ENCODE measurements at places on chromosomes 5 and 9.

- DNase-seq, result no peak
Measured at GRCh38 chr9:8715788-8716187, 916.2 kb upstream of the DMAC1 start.

DNA sequence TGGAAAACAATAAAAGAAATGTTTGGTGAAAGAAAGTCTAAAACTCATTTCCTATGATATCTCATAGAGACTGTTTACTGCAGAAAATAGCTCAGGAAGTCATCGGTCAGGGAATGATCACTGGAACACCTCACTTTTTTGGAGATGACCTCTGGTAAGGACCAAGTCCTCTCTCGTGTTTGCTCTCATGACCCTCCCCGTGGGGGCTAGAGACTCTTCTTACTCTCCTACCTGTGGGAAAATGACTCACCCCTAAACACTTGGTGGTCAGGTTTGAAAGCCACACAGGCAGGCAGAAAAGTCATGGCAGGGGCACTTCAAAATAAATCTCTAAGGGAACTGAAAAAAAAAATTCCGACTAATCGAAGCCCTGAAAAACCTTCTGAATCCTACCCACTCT is 48.2 kb downstream of the FAM240B start:
- no peak for DNase-seq

GRCh38 chr9:70601000-70601951 is 186.8 kb upstream of the KLF9 start:
- no peak for DNase-seq

DNA sequence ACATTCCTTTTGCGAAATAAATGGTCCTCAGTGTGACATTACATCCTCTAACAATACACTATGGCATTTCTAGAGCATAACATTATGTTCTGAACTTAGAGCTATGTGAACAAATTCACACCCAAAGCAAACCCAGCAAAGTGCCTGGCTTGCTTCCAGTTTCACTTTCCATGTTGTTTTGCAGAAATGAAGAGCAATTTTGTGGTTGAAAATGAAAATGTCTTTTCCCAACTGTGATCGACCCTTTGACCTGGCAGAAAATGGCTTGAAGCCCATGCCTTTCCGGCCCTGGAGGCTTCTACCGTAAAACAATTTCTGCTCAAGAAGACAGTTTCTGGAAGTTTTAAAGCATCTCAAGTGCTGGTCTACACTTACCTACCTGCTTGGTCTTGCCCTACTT is 344.7 kb upstream of the RGMB start:
- no peak for DNase-seq

DNA sequence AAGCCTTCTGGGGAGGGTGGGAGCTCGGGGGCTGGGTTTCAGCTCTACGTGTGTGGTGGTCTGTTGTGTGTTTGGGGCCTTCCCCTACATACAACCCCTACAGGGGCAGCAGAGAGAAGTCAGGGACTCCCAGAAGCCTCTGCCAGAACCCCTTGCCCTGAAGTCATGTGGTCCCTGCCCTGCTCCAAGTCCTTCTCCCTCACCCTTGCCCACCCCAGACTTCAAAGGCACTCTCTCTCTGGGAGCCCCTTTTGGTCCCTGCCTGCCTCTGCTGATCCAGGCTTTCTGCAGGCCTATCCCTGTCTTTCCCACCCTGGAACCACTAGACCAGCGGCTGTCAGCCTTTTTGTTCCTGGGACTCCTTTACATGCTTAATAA is 61.1 kb upstream of the PSD2 start:
- no peak for DNase-seq

DNA sequence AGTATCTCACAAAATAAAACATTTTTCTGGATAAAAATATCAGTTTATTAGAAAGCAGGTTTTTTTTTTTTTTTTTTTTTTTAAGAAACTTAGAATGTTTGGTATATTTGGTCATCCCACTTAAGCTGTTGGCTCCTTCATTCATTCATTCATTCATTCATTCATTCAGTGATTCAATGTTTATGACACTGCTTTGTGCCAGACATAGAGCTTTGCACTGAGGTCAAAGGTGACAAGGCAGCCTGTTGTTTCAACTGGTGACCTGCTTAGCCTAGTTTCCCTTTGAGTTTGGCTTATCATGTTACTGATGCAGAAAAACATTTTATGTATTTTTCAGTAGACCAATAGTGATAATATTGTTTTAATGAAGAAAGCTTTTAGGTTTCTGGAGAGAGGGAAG is 23.5 kb downstream of the CPEB4 start:
- no peak for DNase-seq

- DNase-seq, result no peak
Measured at GRCh38 chr5:115577329-115577728, 24.9 kb downstream of the TICAM2 start.

GRCh38 chr5:128329386-128329939 is 208.6 kb downstream of the FBN2 start:
- DNase-seq, result no peak

GRCh38 chr9:16335788-16336580 is 534.5 kb downstream of the BNC2 start:
- no peak for DNase-seq

DNA sequence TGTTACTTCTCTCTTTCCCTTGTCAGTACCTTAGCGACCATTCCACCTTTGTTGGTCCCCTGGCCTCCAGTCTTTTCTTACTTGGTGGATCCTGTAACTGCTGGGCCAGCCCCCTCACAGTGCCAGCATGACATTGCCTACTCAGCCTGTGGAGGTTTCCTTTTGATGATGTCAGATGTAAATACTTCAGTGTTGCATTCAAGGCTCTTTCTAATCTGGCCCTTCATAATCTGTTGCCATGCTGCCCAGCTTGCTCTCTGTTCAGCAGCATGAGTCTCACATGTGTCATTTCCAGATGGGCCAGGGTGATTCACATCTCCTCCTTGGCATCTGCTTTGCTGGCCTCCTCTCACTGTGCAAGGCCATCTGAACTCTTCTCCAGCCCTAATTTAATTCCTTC is 57.1 kb downstream of the MAST4 start:
- DNase-seq, result no peak

GRCh38 chr5:132267931-132268768 is 10.7 kb downstream of the PDLIM4 start:
- no peak for DNase-seq

- DNase-seq, result no peak
Measured at GRCh38 chr5:87155106-87155505, 112.6 kb upstream of the RASA1 start.

- no peak for DNase-seq
Measured at GRCh38 chr9:5440426-5440825, 2.7 kb upstream of the PLGRKT start.

- DNase-seq, result no peak
Measured at GRCh38 chr5:96660971-96661854, 963 bp upstream of the CAST start.

- DNase-seq, result no peak
Measured at GRCh38 chr5:164153469-164154172, 648.2 kb downstream of the MAT2B start.

DNA sequence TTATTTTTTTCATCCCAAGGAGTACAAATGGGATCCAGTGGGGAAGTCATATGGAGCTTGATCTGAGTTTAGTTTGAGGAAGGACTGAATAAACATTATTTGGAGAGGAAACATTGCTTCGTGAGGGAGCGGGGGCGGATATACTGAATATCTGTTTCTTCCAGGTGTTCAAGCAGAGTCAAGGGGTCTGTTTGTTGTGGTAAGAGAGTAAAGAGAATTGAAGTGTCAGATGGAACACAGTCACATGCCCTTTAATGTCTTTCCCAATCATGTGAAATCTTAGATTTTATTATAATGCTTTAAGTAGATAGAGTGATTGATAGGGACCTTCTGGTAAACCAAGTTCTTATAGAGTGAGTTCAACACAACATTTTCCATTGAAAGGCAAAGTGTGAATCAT is 33.7 kb downstream of the DDX46 start:
- no peak for DNase-seq

- DNase-seq, result no peak
Measured at GRCh38 chr9:318646-319045, 104.0 kb downstream of the DOCK8 start.

- DNase-seq, result no peak
Measured at GRCh38 chr5:168681556-168682183, 102.5 kb upstream of the PANK3 start.

DNA sequence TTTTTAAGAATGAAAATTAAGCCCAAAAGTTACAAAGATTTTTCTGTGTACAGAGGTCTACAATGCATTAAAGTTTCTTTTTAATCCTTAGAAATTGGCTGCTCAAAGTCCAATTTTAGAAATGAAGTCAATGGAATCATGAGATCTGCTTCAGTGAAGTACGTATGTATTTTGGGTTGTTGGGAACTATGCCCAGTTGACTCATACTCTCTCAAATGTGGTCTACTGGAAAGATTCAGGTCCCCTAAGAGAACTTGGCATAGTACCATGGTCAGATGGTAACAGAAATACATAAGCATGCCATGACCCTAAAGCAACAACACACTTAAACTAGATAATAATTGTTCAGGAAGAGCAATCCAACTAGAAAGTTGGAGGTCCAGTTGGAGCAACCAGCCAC is 23.0 kb downstream of the FBLL1 start:
- no peak for DNase-seq

- no peak for DNase-seq
Measured at GRCh38 chr9:136739509-136739908, 3.2 kb downstream of the LCN10 start.

DNA sequence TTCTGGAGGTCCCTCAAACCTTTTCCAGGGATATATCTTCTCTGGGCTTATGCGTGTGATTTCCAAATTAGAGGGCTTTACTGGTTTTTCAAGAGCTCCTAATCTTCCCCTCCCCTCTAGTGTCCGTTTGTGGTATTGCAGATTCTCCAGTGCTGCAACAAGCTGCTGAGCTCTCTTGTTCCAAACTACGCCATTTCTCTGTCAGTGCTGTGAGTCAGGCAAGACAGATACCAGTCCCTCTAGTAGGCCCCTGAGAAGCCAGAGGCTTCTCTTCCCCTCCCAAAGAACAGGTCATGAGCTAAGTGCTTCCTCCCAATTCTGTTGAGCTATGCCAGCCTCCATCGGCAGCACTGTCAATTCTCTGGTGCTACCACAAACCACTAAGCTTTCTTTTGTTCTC is 149.5 kb downstream of the FANCC start:
- DNase-seq, result no peak

DNA sequence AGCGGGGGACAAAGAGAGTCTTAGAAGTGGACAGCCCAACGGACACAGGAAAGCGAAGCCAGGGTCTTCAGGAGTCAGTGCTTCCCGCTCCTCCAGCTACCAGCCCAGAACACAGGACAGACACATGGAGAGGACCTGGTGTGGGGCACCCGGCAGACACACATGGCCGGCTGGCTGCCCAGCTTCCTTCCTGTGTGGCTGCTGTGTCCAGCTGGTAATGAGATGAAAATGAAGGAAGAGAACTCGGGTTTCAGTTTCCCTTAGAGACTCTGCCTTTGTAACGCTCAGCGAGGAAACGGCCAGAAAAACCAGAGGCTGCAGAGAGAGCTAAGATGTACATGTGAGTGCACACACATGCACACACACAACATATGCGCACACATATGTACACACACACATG is 87.5 kb downstream of the SECISBP2 start:
- no peak for DNase-seq

DNA sequence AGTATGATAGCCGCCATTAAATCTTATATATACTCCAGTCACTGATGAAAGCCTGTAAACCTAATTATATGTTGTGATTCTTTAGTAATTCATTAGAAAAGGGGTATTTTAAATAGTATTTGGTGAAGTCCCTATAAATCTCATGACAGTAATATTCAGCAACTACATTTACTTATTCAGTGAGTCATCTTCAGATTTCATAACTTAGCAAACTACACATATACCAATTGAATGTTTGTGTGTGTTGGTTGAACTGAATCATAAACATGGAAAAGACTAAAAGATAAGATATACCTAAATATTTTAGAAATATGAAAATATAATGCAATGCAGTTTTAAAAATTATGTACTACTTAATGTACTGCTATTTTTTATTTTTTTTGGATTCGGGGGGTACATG is 1050.4 kb downstream of the MAT2B start:
- no peak for DNase-seq

DNA sequence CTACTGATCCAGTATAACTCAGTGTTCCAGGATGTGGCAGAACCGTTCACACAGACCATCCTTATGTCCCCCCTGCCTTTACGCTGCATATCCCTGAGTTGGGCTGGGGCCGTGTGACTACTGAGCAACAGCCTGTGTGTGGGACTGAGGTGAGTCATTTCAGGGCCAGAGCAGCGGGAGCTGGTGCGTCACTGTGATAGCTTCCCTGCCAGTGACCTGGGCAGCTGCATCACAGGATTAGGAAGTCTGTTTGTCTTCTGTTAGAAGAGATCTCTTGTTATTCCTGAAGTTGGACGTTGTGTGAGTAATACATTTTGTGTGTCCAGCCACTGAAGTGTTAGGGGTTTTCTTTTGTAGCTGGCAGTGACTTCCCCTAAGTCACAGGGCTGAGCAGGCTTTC is 35.6 kb downstream of the TPPP start:
- no peak for DNase-seq

DNA sequence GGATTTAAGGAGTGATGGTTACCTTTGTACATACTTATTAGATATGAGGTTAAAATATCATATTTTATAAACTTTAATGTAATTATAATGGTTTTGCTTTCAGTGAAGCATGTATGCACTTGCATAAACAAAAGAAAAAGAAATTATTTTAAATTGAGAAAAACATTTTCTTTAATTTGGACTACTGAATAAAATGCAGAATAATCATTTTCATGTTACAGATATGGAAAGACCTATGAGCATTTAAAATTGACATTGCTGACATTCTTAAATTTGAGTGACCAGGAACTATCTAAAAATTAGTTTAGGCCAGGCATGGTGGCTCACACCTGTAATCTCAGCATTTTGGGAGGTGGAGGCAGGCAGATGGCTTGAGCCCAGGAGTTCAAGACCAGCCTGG is 49.2 kb downstream of the LIX1 start:
- DNase-seq, result no peak

- DNase-seq, result no peak
Measured at GRCh38 chr9:87883990-87884389, 1.3 kb downstream of the SPATA31E1 start.

DNA sequence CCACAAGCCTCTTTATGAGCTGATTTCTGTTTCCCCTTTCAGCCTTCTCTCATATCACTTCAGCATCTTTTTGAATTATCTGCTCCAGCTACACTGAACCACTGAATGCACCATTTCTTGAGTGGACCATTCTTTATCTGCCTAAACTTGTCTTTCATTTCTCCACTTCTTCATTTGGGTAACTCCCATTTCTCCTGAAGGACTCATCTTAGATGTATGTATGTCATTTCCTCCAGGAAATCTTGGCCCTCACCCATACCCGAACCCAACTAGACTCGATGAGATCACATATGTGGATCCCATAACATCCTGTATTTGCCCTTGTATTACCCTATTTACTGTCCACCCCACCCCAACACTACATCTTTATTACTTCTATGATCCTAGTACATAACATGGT is 249.8 kb downstream of the KIF4B start:
- DNase-seq, result no peak

- no peak for DNase-seq
Measured at GRCh38 chr9:13627502-13627901, 348.0 kb upstream of the MPDZ start.

- DNase-seq, result no peak
Measured at GRCh38 chr5:3197304-3198073, 398.1 kb upstream of the IRX1 start.
